ENCODE measurements at places on chromosomes 5 and 9.

GRCh38 chr5:175614223-175614815 lies 43.6 kb upstream of the HRH2 start:
- DNase-seq: no peak

- no peak for DNase-seq
These were observed 87.1 kb downstream of the OSMR start for GRCh38 chr5:38932854-38933408.

DNA sequence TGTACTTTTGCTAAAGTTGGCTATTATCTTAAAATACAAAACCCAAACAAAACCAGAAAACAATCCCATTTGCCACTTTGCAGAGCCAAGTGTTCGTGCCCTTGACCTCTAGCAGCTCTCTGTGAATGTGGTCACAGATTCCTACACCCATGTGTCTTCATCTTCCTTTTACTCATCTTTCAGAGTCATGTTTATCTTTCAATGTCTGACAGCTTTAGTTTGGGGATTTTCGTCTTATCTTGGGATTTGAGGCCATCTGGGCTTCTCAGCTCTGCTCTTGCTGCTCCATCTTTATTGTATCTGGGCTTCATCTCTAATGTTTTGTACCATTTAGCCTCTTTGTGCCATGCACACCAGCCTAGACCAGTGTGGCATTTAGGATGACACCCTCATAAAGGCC lies 81.0 kb downstream of the DAPK1 start:
- no peak for DNase-seq

DNA sequence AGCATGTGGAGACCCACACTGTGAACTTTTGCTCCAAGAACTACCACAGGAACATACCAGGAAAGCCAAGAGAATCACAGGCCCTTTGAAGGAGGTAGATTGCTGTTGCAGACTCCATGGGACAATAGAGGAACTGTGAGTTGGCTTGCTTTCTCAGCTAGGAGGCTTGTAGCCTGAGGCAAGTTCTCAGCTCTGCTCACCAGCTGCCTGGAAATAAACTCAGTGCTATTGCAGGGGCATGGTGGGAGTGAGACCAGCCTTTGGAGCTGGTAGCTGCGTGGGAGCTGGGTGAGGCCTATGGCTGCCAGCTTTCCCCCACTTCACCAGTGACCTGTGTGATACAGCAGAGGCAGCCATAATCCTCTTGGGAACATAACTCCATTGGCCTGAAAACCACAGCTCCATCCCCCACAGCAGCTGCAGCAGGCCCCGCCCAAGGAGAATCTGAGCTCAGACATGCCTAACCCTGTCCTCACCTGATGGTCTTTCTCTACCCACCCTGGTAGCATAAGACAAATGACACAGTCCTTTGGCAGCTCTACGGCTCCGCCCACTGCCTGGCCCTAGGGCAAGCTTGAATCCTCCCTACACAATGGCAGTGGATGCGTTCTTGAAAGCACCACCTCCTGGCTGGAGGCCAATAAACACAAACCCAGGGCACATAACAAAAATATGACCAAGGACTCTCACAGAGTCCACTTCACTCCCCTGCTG lies 389.5 kb downstream of the KIF4B start:
- no peak for DNase-seq

DNA sequence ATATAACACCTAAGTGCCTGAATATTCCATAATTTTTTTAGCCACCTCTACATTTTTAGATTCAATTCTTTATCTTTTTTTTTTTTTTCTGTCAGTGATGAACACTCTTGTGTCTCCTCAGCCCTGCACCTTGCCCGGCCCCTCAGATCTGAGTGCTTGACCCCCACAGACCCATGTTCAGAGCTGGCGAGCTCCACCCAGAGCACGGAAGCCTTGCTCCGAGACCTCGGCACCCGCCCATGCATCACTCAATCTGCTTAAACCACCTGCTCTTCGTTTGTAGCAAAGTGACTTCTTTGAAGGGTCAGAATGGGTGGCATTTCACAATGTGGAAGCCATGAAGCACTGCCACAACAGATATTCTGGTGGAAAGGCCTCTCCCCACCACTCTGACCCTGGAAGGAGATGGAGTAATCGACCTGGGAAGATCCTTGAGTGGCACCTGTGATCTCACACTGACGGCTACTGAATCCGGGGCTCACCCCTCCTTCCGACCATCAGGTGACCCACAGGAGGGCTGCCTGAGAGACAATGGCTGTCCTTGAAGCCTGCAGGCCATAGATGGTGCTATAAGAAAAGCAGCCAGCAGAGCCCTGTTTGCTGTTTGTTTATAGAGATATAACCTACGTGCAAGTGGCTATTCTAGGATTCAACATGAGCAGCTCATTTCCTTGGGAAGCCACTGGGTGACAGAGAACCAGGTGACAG lies 261.1 kb upstream of the IRX4 start:
- DNase-seq: no peak

GRCh38 chr5:145509336-145510136 lies 325.6 kb downstream of the PRELID2 start:
- DNase-seq: no peak

DNA sequence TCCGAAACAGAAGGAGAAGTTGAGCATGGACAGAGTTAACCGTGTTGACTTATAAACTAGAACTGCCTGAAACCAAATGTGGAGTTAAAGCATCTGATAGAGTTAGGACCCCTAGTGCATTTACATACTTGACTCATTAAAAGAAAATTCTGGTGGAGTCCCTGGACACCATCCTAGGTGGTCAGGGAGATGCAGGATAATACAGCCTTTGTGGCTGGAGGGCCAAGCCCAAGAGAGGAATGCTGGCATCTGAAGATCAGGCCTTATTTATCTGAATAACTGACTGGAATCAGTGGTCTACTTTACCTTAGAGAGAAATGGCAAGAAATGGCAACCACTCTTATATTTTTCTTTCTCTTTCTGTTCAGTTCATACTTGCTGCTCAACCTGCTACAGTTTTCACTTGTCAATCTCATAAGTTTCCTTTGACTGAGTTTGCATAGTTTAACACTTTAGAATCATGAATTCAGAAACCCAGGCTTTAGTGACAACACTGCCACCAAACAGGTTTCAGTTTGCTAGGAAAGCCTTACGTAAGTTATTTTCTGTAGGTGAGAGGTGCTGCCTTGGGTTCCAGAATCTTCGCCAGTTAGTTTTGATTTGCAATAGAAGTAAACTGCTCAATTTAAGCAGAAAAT lies 10.2 kb downstream of the CMYA5 start:
- no peak for DNase-seq

GRCh38 chr9:14908295-14909180 lies 1.7 kb downstream of the FREM1 start:
- no peak for DNase-seq

GRCh38 chr9:135910216-135910615 lies 2.9 kb upstream of the CAMSAP1 start:
- DNase-seq: no peak

DNA sequence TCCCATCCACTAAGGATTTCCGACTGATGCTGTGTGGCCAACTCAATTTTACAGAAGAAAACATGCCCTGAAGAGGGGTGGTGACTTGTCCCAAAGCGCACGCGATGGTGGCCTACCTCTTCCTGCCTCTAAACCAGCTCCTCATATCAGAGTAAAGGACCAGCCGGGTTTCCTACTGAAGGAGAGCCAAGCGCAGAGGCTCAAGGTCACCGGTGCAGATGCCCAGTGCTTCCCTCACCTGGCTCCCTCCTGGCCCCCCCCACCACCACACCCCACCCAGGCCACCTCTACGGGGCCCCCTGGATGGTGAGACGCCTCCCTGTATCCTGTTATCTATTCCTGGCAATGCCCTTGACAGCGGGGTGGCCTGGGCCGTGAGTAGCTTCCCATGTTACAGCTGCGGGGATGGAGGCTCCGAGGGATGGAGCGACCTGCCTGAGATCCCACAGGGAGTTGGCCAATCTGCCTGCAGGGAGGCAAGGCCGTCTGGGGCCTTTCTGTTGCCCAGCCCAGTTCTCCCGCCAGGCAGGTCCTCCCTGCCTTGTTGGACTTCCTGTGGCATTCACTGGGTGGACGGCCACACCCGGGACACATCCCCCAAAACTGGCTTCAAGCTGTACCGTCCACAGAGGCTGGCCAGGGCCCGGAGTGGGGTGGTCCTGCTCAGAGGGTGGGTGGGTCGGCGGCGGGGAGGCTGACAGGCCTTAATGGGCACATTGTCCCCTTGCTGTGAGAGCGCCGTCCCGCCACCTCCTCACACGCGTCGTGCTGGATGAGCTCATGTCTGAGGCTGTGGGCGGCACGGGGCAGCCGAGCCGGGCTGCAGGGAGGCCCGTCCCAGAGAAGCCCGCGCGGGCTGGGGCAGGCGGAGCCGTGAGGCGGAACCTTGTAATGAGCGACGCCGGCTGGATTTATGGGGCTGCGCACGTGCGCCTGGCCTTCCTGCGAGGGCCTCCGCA lies 72.5 kb downstream of the MACROH2A1 start:
- DNase-seq: no peak

GRCh38 chr9:104774132-104774531 lies 10.2 kb downstream of the NIPSNAP3B start:
- DNase-seq: no peak

GRCh38 chr5:150593996-150594395 lies 46.5 kb upstream of the SYNPO start:
- no peak for DNase-seq

- DNase-seq: no peak
These were observed 53.0 kb downstream of the ERGIC1 start for GRCh38 chr5:172886974-172887501.

- DNase-seq: no peak
These were observed 223.2 kb downstream of the TLR4 start for GRCh38 chr9:117927354-117927753.

- no peak for DNase-seq
These were observed 33.6 kb downstream of the TLR4 start for GRCh38 chr9:117737721-117738226.

DNA sequence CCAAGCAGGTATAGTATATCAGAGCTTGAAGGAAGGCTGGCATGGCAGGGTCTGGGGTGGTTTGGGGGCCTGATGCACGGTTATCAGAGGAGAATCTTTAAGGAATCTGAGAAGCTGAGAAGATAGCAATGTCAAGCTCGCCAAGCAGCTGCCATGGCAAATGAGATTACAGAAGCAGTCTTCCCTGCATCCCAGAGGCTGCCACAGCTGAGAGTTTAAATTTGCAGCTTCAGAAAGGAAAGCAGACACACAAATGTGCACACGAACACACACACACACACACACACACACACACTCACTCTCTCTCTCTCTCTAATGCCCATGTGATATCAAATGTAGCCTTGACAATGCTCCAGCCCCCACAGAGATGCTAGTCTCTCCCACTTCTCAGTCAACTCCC lies 79.0 kb upstream of the TNC start:
- no peak for DNase-seq

DNA sequence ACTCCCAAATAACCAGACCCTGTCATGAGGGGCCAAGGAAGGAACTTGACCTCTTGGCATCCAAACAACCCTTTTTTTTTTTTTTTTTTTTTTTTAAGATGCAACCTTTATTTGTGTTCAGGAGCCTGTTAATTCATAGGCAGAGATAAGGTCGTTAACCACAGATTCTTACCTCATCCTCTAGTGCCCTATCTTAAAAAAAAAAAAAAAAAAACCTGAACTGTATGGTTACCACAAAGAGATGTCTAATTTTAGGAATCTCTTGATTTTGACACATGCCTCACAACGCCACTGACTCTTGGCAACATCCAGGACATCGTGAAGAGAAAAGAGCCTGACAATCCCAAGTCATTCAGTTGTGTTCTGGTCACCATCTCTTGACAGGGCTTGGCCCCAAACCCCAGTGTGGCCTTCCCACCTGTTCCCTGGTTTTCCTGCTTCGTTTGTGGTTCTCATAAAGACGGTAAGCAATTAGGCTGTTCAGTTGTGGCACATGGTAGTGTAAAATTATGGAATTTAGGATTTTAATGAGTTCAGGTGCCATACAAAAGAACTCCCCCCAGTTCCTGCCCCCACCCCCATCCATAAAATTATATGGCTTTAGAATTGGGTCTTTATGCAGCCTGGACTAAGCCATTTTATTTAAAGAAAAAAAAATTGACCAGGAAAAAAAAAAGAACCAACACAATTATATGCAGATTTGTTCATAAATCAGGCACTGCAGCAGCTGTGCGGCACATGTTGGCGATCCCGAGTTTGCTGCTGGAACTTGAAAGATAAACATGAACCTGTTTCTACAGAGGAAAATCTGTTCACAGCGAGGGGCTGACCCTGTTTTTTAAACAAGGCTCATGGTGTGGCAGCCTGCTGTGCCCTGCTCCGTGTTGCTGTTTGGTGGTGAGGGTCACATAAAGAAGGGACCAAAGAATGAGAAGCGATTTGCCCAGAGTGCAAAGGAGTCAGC lies 267.8 kb upstream of the CLINT1 start:
- DNase-seq: no peak

DNA sequence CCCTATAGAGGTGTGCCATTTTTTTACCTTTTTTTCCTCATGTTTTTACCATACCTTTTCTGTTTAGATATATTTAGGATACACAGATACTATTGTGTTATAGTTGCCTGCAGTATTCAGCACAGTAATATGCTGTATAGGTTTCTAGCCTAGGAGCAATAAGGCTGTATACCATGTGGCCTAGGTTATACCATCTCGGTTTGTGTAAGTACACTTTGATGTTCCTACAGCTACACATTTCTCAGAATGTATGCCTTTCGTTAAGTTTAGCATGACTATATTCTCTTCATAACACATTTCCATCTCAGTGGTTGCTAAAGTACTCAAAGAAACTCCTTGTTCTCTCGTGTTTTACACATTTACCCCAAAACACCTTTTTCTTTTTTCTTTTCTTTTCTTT lies 23.0 kb downstream of the UBE2D2 start:
- no peak for DNase-seq

GRCh38 chr9:136530461-136531089 lies 15.3 kb downstream of the NOTCH1 start:
- DNase-seq: no peak

DNA sequence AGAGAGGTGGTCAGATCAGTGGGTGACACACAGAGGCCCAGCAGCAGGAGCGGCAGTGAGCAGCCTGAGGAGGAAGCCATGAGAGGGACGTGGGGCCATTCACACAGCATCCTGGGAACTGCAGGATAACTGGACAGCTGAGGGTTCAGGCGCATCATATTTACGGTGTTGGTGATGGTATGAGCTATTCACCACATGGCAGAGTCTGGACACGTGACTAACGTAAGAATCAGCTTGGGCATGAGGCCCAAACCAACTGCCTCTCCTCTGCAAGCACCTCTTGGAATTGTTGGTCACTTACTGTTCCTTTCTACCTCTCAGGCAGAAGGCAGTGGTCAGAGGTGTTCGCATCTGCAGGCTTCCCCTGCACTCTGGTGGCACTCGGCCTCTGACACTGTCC lies 141.1 kb downstream of the ENTREP1 start:
- DNase-seq: no peak

DNA sequence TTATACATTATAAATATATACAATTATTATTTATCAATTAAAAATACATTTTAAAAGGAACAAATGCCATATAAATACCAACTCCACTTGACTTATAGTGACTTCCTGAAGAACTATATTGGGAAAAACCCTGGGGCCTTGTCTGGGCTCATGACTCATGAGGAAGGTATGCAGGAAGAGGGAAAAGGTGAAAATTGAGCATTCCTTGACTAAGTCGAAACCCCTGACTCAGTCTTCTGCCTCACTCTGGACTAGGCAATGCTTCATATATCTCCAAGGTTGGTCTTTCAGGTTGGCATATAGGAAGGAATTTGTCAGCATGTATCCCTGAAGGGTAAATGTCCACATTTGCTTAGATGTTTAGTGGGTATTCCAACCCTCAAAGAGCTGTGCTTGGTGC lies 78.5 kb downstream of the SH3TC2 start:
- DNase-seq: peak; percentile 62

- DNase-seq: no peak
These were observed 54.0 kb downstream of the PPIP5K2 start for GRCh38 chr5:103174147-103174546.

Measured in RKO (cell line).